AG09319 (cell line): ENCODE measurements at places on chromosomes 7 and 10.

DNA sequence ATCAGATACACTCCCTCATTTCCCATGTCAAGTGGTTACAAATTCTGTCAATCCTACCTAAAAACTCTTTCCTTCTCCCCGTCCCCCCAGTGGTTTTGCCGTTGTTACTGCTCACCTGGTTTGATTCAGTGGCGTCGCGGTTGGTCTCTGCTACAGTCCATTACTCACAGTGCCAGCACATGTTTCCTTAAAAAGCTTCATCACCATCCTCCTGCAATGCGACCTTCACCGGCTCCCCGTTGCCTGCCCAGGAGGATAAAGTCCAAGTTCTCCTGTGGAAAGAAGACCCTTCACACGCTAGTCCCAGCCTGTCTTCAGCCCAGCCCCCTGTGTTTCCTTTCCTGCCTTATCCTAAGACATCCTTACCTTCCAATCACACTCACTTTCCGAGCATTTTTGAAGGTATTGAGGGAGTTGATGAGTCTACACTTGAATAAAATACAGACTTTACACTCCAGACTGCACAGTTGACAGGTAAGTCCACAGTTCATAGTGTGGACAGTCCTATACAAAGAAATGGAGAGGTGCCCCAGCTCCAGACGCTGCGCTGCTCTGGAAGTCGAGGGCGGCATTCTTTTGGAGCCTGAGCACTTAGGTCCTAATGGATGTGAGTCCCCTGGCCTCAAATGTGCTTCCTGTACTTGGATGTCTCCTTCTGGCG is 3.4 kb upstream of the LARP4B start:
- no peak for DNase-seq

- peak; percentile 8 for DNase-seq
Measured at GRCh38 chr10:115082506-115082905, 10.7 kb upstream of the ATRNL1 start.

GRCh38 chr10:77827366-77827765 is 99.2 kb downstream of the DLG5 start:
- DNase-seq: no peak

- no peak for DNase-seq
Measured at GRCh38 chr7:26865094-26865388, 651 bp upstream of the SKAP2 start.

DNA sequence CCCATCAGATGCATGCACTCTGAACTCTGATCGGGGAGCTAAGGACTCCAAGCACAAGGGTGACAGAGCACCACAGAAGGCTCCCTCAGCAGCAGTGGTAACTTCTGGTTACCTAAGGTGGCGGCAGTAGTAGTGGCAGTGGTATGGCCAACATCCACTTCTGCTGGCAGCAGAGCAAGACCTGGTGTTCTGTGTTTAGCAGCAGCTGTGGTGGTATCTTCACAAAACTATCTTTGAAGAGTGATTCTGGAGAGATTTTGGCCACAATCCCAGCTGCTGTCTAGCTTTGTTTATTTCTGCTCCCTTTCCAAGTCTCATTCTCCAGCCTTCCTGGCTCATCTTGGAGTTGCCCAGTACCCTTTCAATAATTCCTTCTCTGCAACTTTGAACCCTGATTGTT is 102.4 kb upstream of the LRGUK start:
- DNase-seq: no peak

DNA sequence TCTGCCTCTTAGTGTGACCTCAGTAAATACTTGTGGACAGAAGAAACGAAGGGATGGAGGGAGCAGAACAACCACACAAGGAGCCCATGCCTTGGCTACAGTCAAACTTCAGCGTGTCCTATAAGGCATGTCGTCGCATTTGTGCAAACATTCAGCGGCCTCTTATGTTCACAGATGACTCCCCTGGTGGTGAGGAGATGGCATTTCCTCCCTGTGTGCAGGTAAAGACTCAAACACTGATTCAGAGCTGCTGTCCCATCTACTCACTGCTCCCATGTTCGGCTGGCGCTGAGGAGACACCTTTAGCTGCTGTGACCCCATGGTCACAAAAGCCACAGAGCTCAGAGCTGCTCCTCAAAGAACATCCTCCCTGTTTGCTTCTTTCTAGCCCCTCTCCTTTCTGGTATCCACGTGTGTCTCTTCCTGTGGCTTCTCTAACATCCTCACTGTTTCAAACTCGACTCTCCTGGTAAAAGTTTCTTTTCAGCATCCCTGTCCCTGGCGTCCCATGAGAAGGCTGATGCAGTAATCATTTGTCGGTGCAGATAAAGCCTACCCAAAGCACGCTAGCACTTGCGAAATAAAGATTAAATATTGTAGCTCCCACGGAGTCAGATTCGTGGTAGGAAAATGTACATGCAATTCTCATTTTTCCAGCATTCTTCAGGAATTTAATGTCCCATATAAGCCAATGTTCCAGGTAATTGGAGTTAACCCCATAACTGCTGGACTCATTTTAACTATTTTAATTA is 124.9 kb upstream of the NEBL start:
- no peak for DNase-seq

DNA sequence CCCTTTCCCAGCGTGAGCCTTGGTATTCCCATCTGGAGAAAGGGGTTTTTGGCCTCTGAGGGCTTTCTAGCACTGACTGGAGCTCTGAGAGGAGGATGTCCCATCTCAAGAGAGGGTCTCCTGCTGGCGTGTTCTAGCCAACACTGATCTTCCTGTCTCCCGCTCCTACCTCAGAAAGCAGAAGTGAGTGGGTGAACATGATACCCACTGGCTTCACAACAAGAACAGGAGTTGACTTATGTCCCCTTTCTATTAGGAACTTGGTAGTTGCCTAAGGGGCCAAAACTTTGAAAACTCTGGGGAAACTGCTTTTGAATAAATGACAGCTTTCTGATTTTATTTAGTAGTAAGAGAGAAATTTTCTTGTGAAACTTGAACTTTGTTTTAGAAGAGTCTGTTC is 113.1 kb upstream of the ADCY1 start:
- no peak for DNase-seq

- peak; percentile 63 for DNase-seq
Measured at GRCh38 chr10:71266147-71266917, 52.7 kb upstream of the SLC29A3 start.

DNA sequence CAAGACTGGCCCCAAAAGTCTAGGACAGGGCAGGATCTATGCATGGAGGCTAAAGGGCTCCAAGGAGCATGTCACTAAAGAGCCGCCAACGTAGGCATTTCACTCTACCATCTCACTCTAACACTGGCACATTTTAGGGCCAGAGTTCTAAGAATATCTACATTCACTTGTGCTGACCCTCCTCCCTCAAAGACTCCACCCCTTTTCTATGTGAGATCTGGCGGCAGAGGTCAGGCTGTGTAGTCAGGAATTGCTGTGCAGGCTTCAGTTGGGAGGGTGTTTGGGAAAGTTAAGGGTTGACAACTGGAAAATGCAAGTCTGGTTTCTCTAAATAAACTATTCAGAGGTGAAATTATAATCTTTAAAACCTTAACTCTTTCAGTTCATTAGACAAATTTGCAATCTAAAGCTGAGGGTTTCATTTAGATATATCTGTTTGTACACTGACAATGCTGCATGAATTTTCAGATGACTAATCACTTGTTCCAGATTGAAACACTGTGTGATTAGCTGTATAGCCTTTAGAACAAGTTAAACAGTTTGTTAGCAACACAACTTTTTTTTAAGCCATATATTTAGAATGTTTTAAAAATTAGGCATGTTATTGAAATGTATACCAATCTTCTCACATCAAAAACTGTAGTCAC is 18.2 kb downstream of the LMOD2 start:
- no peak for DNase-seq

DNA sequence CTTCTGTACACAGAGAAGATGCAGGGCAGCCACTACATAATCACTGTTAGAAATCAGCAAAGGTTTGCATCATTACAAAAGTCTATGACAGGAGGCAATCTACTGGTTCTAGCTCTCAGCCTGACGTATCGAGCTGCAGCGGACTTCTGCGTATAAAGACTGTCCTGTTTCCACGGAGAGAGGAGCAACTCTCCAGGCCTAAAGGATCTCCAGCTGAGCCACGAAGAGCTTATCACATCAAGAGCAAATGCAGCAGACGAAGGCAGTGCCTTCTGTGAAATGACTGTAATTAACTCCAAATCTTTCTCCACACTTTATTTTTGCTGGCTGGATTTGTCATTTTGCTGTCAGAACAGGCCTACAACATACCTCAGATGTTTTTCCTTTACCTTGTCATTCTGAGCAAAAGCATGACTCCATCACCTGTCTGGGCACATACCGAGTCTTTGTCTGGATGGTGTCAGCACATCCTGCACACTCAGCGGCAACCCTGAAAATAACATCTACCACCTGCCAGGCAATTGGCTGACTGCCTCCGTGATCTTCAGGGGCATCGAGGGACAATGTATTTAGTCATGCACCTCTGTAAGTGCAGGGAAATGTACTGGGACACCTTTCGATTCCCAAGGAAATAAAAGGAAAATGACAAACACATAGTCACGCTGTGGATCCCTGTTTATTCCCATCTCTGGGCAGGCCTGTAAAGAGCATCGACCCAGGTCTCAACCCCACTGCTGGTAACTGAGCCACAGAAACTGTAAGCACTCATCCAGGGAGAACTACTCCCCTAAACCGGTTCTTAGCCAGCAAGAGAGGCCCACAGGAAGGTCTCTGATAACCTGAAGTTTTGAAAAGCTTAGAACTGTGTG is 26.3 kb upstream of the SH3PXD2A start:
- DNase-seq: no peak

GRCh38 chr10:78600121-78600665 is 468.6 kb upstream of the ZMIZ1 start:
- no peak for DNase-seq

GRCh38 chr7:146961617-146962016 is 845.0 kb downstream of the CNTNAP2 start:
- peak; percentile 7 for DNase-seq

DNA sequence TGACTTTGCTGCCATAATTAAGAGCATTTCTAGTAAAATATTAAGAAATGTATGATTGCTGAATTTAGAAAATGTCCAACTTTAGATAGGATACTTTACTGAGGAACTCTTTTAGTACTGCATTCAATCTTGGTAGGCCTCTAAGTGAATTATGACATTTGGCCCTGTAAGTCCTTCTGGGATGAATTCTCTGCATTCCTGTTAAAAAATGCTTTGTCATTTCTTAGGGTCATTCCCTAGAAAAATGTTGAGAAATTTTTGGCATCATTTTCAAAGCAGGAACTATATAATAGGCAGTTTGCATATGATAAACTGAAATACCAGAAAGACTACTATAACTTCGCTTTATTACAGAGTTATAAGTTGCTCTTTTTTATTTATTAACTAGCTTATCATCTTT is 69.3 kb upstream of the PRR15 start:
- DNase-seq: peak; percentile 12

- DNase-seq: no peak
Measured at GRCh38 chr7:157359581-157359980, 22.8 kb downstream of the DNAJB6 start.

DNA sequence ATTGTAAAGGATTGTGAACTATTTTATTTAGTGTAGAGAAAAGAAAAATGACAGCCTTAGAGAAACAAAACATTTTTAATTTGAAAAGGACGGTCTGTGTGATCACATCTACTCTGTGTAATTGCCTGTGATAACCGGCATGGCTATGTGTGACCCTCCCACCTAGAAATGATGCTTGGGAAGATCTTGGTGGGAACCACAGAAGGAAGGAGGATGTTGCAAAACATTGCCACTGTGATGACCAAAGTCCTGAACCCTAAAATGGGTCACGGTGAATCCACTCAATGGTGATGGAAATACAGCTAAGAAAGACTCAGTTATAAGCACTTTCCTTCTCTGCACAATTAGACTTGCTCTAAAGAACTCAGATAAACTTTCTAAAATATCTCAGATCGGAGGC is 221.3 kb upstream of the FRMD4A start:
- no peak for DNase-seq

DNA sequence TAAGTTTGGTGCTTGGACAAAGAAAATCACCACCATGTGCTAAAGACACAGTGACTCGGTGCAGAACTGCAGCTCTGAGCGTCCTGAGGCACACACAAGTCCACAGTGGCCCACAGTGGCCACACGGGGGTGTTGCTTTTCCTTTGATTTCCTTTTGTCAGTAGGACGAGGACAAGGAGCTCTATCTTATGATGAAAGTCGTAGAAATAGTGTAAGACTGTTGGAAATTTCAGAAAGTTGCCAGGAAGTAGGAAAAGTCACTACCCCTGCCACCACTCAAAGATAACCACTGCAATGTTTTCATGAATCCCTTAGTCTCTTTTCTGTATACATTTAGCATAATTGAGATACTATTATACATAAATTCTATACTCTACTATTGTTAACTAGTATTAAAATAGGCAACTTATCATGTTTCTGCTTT is 146.0 kb downstream of the TNS3 start:
- DNase-seq: peak; percentile 79
